ENCODE measurements at places on chromosomes 12 and 14. TPM values are rescaled to one million over a fixed set of nuclear protein-coding genes. Genes with fewer than 3 reads are reported as not detected.

GPRC5D gene
- total RNA-seq: not detected

TEX52 gene
- not detected for total RNA-seq

STYK1 gene
- not detected for total RNA-seq

ESPL1 gene
- total RNA-seq: 0.20 TPM

FGD4 gene
- 0.47 TPM for total RNA-seq

PROX2 gene
- not detected for total RNA-seq
